ENCODE measurements at places on chromosomes 2 and 18. TPM values are rescaled to one million over a fixed set of nuclear protein-coding genes. Genes with fewer than 3 reads are reported as not detected.

RAB27B gene
- 6.5 TPM for total RNA-seq

MYL1 gene
- not detected for total RNA-seq

CTNNA2 gene
- not detected for total RNA-seq

TMEM37 gene
- total RNA-seq = not detected

SLC4A1AP gene
- total RNA-seq = 15.9 TPM

SULT1C4 gene
- total RNA-seq = 9.4 TPM

ST8SIA5 gene
- total RNA-seq = under 0.01 TPM

HOXD3 gene
- total RNA-seq = not detected

TRIB2 gene
- 42.3 TPM for total RNA-seq

DPP10 gene
- total RNA-seq = 1.9 TPM

DSG4 gene
- not detected for total RNA-seq

RFX8 gene
- 0.81 TPM for total RNA-seq

GPBAR1 gene
- total RNA-seq = 0.54 TPM

MPV17 gene
- total RNA-seq = 85.4 TPM

GPC1 gene
- total RNA-seq = 1.9 TPM

C1QL2 gene
- not detected for total RNA-seq
